ENCODE measurements at places on chromosomes 4 and X.

- DNase-seq: peak; percentile 93
These were observed 29.3 kb downstream of the CRMP1 start for GRCh38 chr4:5863461-5864113.

DNA sequence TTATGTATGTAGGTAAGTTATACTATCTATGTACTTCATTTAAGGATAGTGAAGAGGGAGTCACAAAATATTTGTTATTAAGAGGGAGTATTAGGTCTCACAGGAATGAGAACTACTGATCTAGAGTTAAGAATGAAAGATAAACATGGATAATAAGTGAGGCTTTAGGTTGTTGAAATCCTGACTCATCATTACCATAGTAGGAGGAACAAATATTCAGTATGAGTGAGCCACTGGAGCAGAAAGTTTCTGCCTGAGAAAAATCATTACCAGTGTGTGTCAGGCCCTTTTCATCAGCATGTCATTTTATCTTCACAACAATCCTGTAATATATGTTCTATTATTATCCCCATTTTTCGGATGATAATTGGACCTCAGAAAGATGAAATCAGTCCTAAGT is 27.2 kb upstream of the IGSF1 start:
- no peak for DNase-seq

DNA sequence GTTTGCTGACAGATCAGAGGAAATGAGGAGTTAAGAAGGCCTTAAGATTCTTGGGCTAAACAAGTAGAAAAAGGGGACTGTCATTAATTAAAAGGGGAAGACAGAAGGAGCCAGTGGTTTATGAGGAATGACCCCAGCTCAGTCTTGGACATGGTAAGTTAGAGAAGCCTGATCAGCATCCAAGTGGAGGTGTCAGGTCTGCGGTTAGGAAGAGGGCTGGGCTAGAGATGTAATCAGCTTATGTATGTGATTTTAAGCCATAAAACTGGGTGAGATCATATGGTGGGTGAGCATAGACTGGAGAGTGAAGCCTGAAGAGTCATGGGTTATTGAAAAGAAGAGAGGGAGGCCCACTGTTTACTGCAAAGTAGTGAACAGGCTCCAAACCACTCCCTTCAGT is 246.1 kb downstream of the NR3C2 start:
- DNase-seq: no peak

DNA sequence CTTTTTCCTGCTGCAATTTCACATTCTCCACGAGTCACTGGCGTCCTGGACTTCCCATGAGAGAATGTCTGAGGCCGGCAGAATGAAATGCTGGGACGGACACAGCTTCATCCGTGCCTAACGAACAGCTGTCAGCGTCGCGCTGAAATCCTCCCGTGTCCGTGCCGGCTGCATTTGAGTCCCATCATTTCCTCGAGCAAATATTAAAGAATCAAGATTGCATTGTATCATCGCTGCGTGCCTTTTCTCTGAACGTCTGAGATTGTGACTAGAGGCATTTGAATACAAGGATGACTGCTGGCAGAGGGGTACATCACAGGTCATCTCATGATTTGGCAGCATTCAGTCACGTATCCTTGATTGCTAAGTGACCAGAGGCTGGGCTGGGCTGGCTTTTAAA is 279.9 kb downstream of the ASMT start:
- no peak for DNase-seq

- DNase-seq: no peak
These were observed 187.2 kb downstream of the FBXW7 start for GRCh38 chr4:152348670-152349069.

- peak; percentile 92 for DNase-seq
These were observed 459.7 kb downstream of the IL15 start for GRCh38 chr4:142095886-142096605.

GRCh38 chrX:24184018-24184417 is 34.5 kb downstream of the ZFX start:
- DNase-seq: peak; percentile 13

DNA sequence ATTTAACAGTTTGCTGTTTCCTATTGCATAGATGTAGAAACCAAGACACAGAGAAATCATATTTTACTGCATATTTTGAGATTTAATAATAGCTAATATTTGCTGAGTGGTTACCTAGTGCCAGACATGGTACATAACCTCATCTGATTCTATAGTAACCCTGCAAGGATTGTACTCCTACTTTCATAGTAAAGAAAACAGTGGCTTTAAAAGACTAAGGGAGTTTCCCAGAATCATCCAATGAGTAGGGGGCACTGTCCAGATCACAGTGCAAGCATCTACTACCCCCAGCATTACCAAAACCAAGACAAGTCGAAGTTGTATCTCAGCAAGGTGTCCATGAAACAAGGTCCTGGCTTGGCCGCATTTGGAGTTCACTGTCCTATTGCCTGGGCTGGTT is 224.5 kb upstream of the TENM3 start:
- DNase-seq: no peak

- DNase-seq: peak; percentile 4
These were observed 74.0 kb downstream of the AFF2 start for GRCh38 chrX:148574237-148574973.

DNA sequence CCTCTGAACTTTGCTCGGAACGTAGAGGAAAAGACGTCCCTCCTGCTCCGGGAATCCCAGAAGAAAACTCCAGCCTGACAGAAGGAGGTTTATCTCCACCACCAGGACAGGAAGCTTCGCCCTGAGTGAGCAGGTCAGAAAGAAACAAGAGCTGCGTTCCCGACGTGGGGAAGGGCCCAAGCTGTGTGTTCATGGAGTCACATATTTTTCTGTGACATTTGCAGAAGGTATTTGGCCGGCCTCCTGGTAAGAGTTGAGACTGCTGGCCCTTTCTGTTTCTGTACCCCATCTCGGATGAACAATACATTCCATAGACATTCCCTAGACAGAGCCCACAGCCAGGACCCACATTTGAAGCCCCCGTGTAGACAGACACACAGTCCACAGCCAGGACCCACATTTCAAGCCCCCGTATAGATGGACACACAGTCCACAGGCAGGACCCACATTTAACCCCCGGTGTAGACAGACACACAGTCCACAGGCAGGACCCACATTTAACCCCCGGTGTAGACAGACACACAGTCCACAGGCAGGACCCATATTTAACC is 230.8 kb downstream of the SHOX start:
- no peak for DNase-seq

DNA sequence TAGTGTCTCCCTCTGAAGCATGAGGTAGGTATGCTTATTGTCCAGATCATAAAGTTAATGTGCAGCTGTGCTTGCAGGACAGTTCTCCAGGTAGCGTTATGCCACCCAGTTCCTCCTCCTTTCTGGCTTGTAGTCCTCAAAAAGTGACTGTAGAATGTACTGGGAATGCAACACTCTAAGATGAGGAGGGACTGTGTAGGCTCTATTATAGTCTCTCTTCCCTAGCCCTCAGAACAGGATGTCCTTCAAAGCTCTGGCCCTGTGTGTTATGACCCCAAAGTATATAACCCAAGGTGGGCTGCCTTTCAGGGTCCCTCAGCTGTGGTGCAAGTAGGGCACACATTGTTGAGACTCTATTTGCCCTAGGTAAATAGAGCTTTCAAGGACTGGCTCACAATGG is 20.8 kb upstream of the MANBA start:
- no peak for DNase-seq

DNA sequence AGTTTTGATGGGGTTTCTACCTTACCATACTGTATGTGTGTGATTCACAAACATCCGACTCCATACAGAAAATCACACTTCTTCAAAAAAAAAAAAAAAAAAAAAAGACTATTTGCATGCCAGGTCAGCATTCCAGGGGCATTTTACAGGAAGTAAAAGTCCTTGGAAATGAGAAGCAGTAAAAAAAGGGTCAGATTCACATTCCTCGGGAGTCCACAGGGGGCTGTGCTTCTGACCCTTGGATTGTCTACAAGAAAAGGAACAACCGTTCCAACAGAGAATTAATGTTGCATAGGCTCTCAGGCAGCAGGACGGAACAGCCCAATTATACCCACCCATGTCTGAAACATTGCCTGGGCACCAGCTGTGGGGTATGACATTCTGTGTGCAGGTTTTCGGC is 290.3 kb downstream of the LDB2 start:
- DNase-seq: no peak

- no peak for DNase-seq
These were observed 50.9 kb upstream of the RAP1GDS1 start for GRCh38 chr4:98210281-98210680.

- DNase-seq: no peak
These were observed 184.4 kb downstream of the CAMK2D start for GRCh38 chr4:113576947-113577678.

GRCh38 chr4:110224812-110225211 is 26.4 kb upstream of the ELOVL6 start:
- peak; percentile 32 for DNase-seq

DNA sequence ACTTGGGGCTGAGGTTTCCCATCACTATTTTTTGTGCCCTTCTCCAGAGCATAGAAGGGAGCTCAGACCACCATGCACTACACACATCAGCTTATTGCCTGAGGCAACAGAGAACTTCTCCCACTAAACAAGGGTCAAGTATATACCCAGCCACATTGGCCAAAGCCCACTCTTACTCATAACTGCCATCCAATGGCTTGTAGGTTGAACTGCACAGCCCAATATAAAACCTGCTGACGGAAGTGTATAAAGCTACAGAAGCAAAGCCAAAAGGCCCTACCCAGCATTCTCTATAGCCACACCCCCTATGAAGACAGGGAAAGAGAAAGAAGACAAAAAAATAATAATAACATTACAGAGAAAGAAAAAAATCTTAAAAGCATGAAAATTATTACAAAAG is 139.7 kb downstream of the LRBA start:
- DNase-seq: no peak

DNA sequence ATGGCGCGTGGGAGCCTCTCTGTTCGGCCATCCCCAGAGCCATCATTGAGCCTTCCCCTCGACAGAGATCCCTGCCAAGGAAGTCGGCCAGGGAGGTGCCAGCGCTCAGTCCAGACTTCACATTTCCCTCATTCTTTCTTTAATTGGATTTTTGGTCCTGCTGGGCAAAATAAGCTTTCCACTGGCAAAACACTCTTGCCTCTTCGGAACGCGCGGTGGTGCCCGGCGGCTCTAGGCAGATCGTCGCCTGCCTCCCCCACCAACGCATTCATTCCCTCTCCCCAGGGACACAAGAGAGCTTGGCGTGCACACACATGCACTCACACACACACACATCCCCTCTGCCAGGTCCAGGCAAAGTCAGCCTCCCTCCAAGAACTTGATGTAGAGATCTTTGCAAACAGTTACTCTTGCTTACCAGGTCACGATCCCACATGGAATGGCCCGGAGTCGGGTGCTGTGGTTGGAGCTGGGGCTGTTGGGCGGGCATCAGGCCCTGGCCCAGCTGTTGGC is 257.1 kb downstream of the BCOR start:
- DNase-seq: no peak

- DNase-seq: no peak
These were observed 107.8 kb downstream of the CCSER1 start for GRCh38 chr4:90234916-90235547.

- peak; percentile 50 for DNase-seq
These were observed 312.8 kb downstream of the TENM3 start for GRCh38 chr4:182555997-182556418.

DNA sequence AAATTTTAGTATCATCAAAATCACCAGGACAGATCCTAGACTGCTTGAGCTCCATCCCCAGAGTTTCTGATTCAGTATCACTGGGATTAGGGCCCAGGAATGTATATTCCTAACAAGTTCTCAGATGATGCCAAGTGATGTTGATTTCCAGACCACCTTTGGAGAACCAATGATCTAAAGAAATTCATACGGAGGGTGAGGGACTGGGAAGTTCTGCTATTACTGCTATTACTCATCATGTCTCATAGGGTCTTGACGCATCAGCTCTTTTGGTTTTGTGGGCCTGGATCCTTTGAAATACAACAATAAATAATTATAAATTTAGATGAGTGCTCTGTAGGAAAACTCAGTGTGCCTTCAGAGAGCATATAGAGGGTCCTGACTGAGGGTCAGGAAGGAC is 59.8 kb upstream of the LGI2 start:
- DNase-seq: no peak

GRCh38 chr4:22625311-22625710 is 67.4 kb upstream of the GBA3 start:
- DNase-seq: no peak

- DNase-seq: no peak
These were observed 199.5 kb upstream of the DIPK2B start for GRCh38 chrX:45400027-45400779.

DNA sequence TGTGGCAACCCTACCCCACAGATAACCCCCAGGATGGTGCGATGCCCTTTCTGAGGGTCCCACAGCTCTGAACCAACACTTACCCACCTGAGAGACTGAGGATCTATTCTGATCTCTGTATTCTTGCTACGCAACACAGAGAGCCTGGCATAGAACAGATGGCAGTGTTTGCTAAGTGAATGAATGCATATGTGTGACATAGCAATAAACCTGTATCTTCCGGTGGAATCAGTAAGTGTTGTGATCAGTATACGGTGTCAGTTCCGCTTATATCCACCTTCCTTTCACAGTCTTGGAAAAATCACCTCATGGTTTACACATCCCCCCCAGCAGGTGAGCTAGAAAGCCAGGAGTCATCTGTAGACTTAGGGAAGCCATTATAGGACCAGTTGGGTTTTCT is 5.9 kb upstream of the HSD17B10 start:
- DNase-seq: no peak

DNA sequence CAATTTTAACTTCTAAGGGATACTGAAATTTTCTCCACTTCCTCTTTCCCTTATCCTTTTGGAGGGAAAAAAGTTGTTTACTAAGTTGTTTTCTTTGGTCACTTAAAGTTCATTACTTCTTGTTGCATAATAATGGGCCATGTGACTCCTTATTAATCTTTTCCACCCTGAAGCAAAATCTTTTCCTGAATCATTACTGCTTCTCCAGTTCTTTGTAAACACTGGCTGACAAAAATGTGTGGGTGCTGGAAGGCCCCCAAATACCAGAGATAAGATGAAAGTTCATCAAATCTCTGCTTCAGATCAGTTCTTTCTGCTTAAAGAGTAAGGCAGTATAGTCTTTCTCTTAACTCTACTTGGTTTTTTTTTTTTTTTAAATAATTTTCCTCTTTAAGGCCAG is 108.9 kb upstream of the NHS start:
- peak; percentile 7 for DNase-seq

DNA sequence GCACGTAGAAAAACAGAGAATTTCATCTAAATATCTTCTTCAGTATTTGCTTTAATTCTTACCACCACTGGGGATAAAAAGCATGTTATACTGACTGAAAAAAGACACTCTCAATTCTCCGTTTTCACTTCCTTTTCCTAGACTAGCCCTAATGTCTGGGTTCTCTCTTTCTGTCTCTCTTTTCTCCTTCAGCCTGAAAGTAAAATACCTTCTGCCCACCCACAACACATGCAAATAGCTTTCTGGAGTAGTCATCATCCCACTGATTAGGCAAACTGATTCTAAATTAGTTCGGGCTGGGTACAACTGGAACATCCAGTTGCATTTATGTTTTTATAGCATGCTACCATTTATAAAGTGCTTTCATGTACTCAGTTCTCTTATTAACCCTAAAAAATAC is 142.4 kb upstream of the ANKRD50 start:
- DNase-seq: peak; percentile 24

DNA sequence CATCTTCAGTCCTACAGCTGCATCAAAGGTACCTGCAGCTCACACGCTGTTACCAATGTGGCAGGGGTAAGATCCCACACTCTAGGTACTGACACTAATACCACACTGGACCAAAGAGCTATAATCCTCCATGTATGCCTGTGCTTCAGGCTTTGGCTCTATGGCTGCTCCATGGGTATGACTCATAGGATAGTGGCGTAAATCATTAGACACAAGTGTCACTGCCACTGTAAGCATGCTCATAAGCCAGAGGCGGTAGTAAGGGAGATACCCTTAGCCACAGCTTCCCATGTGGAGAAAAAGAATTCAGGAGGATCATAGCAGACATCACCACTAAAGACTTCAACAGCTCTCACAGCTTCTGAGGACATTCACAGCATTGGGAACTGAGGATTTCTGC is 287.5 kb downstream of the ACTRT1 start:
- DNase-seq: no peak

All from bronchial epithelial cell (primary cell).